ENCODE measurements at places on chromosomes 11 and 22.

GRCh38 chr11:119432484-119433357 is 9.7 kb upstream of the THY1 start:
- DNase-seq = no peak

DNA sequence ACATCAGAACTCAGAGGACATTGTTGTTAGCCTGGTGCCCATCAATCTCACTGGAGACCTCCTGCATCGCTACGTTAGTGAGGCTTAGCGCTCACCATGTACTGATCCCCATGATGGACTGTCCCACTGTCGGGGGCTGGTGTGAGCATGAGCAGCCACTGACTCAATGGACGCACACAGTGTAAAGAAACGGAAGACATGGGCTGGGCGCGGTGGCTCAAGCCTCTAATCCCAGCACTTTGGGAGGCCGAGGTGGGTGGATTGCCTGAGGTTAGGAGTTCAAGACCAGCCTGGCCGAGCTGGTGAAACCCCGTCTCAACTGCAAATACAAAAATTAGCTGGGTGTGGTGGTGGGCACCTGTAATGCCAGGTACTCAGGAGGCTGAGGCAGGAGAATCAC is 112.9 kb downstream of the CRYBB2 start:
- no peak for DNase-seq

- no peak for DNase-seq
These were observed 14.8 kb downstream of the NPAT start for GRCh38 chr11:108207683-108208060.

DNA sequence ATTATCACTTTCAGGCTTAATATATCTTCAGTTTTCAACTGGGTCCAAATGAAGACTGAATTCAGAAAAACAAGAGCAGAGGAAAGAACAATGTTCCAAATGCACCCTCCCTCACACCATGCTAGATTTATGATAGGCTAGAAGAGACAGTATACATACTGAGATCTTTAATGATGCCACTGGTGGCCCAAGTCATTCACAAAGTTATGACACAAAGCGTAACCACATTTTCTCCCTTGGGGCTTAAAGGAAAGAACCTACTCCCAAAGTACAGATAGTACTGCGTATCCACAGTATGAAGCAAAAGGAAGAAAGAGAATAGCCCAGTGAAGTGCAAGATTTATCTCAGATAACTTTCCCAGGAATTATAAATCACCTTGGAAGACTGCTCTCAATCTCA is 10.9 kb upstream of the SOX6 start:
- no peak for DNase-seq

GRCh38 chr11:35464308-35464707 is 45.0 kb upstream of the SLC1A2 start:
- no peak for DNase-seq

GRCh38 chr11:67073908-67074307 is 17.3 kb downstream of the RHOD start:
- no peak for DNase-seq

All from stimulated activated CD8-positive, alpha-beta memory T cell treated with anti-CD3 and anti-CD28 coated beads, Interleukin-2, amount 100 ng/mL, for 1 hour (primary cell).